Right renal cortex interstitium (tissue), 3 donors: ENCODE measurements at places on chromosomes 5 and 9. TPM values are rescaled to one million over a fixed set of nuclear protein-coding genes. Genes with fewer than 3 reads are reported as not detected.

DNA sequence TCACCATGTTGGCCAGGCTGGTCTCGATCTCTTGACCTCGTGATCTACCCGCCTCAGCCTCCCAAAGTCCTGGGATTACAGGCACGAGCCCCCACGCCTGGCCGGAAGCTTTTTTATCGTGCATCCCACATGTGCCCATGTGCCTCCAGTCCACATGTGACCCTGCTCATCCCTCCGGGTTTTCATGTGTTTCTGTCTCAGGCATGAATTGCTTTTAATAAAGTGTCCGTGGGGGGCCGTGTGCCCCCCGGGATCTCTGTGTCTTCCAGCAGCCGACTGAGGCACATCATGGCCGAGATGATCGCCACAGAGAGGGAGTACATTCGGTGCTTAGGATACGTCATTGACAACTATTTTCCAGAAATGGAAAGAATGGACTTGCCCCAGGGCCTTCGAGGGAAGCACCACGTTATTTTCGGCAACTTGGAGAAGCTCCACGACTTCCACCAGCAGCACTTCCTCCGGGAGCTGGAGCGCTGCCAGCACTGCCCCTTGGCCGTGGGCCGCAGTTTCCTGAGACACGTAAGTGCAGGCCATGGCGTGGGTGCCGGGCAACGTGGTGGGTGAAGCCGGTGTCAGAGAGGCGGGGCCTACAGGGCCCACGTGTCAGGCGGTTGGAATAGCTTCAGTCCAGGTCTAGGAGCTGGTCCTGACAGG is 22.1 kb upstream of the LRRC14B start:
- DNase-seq = no peak

SLC6A19 gene
- 55.8 TPM for polyA plus RNA-seq

- no peak for DNase-seq
These were observed 30.0 kb upstream of the TENT4A start for GRCh38 chr5:6683241-6683640.

DNA sequence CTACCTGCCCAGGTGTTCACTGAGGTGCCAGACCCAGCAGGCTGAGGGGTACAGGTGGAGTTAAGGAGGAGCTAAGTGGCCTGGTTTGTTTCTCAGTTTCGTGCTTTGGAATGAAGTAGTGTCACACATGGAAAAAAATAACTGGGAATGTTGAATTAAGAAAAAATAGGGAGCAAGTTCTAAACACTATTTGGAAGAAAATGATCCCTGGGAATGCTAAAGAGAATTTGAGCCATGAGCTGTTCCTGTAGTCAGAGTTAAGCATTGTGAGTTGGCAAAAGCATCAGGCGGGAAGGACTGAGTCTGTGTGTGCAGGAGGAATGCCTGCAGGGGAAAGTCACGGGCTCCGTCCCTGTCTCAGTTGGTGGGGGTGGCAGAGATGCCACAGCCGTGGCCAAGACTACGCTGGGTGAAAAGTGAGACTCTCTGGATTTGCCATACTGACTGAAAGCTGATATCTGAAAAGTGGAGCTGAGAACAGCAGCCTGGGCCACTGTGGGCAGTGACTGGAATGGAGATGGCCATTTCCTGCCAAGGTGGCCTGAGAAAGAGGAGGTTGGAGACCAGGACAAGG is 37.0 kb downstream of the SYK start:
- no peak for DNase-seq

DNA sequence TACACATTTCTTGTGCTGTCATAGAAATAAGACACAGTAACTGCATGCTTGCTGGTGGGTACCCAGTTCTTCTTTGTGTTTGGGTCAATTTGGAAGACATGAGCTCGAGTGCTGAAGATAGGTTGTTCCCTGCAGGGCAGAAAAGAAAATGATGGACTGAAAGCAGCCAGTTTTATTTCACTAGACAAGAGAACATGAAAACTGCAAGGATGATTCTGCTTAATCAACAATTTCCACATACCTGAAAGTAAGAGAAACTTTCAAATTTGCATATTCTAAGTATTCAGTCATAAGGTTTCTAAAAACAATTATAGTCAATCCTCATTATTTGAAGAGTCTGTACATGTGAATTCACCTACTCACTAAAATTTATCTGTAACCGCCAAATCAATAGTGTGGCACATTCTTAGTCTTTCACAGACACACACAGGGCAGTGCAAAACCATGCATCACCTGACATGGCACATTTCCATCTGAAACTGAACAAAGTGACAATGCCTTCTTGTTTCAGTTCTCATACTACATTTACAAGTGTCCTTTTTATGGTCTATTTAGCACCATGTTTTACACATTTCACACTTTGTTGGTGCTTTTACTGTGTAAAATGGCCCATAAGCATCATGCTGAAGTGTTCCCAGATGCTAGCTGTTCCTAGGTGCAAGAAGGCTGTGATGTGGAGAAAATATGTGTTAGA is 56.9 kb downstream of the HOMER1 start:
- no peak for DNase-seq

PROP1 gene
- polyA plus RNA-seq = not detected
